ENCODE measurements at places on chromosomes 6 and 20. TPM values are rescaled to one million over a fixed set of nuclear protein-coding genes. Genes with fewer than 3 reads are reported as not detected.

Gene BPI
- not detected for total RNA-seq

Gene TP53TG5
- not detected for total RNA-seq

Gene RGS17
- total RNA-seq = not detected

Gene RAET1G
- not detected for total RNA-seq

Gene HLA-DOA
- 1.4 TPM for total RNA-seq

Gene OR2J3
- not detected for total RNA-seq

Gene OPN5
- total RNA-seq = not detected

Gene TGM3
- total RNA-seq = not detected

Gene MUC21
- not detected for total RNA-seq

Gene TBP
- total RNA-seq = 27.2 TPM

Gene RAET1E
- not detected for total RNA-seq

Gene NANP
- total RNA-seq = 2.0 TPM

Gene TMEM244
- total RNA-seq = 0.87 TPM

Gene GMPR
- total RNA-seq = not detected

Gene LINC00237
- not detected for total RNA-seq

Gene SLC17A1
- total RNA-seq = not detected
